Right ventricle myocardium inferior (tissue), 1 donor: ENCODE measurements at places on chromosomes 2 and 18.

DNA sequence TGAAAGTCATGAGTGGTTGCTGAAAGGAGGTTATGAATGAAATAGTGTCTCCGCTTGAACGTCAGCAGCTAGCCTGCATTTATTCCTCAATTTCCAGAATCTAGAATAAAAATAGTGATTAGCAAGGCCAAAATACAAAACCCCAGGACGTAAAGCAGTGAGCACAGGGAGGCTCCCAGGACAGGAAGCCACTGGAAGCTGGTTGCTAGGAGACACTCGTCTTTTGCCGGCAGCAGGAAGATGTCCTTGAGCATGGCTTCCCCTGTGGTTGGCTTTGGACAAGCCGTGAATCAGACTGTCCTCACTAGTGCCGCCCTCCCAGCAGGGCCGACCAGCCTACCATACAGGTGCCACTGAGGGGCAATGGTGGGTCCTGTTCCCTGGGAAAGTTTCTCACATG lies 374.4 kb downstream of the MTX2 start:
- DNase-seq, result no peak

DNA sequence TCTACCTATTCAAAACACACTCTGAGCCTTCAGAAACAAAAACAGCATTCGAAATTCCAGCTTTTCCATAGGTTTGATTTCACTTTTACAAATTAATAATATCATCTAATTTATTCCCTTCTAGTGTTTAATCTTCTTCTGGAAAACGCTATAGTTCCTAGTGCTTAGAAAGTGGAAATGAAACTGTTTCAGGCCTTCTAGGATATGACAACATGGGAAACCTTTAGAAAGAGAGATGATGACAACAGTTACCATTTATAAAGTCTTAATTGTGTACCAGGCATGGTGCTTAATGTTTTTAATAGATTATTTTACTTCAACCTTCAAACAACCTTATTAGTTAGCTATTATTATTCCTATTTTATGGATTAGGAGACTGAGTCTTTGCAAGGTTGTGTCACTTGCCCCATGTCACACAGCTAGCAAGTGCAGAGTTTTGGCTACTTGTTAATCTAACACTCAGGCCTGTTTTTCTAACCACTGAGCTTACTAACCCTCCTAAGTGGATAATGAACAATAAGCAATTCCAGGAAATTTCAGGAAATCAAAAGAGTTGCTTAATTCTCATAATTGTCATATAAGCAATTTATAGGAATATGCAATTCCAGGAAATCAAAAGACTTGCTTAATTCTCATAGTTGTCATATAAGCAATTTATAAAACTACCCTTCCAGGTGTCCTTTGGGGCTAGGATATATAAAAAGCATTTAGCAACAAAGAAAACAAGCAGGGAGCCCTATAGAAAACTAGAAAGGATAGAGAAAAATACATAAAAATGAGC lies 206.0 kb downstream of the ZNF521 start:
- DNase-seq, result no peak

DNA sequence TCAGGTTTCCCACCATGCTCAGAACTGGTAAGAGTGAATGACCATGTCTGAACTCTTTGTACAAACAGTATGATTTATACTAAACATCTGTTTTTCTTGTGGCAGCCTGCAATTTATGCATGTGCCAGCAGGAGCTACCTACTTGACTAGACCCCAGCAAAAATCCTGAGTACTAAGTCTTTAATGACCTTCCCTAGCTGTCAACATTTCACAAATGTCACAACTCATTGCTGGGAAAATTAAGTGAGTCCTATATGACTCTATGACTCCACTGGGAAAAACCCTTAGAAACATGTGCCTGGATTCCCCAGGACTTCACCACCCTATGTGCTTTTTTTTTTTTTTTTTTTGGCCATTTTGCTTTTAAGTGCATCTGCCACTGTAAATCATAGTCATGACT lies 1225.8 kb downstream of the SUCLG1 start:
- no peak for DNase-seq

DNA sequence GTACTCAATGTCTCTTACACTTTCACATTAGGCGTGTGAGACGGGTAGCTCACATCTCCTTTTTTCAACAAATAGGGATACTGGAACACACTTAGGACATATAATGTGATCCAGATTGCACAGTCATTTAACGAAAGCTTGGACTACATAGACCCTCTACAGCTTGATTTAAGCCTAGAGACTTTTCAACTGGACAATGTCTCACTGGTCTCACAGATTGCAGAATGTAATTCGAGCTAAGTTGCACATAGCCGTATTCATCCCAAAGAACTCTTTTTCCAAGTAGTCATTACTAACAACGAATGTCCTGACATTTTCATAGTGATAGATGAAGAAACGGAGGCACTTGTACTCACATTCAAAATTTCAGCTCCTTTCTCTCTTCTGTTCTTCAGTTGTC lies 612.1 kb downstream of the ZEB2 start:
- no peak for DNase-seq

- DNase-seq, result no peak
Measured at GRCh38 chr2:59850554-59850953, 702.9 kb downstream of the BCL11A start.

DNA sequence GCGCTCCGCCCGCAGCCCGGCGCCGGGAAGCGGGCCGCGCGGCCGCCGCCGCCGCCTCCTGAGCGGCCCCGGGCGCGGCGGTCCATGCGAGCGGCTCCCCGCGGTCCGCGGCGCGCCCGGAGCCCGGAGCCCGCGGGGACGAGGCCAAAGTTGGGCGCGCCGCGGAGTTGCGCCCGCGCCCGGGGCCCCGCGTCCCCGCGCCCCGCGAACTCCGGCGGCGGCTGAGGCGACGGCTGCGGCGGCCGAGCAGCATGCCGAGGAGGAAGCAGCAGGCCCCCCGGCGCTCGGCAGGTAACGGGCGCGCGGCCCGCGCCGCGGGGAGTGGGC lies 992 bp downstream of the TSHZ1 start:
- no peak for DNase-seq

DNA sequence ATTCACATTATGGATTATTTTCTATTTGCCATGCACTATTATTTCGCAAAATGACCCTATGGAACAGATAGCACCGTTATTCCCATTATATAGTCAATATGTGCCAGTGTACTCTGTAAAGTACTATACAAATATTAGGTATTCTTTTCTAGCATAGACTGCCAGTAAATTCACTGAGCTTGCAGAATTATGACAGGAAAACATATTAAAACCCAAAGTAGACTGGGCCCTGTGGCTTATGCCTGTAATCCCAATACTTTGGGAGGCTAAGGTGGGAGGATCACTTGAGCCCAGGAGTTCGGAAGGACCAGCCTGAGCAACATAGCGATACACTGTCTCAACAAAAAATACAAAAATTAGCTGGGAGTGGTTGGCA lies 1.1 kb upstream of the DYM start:
- no peak for DNase-seq

- no peak for DNase-seq
Measured at GRCh38 chr18:64809801-64810200, 660.9 kb upstream of the LINC00305 start.

DNA sequence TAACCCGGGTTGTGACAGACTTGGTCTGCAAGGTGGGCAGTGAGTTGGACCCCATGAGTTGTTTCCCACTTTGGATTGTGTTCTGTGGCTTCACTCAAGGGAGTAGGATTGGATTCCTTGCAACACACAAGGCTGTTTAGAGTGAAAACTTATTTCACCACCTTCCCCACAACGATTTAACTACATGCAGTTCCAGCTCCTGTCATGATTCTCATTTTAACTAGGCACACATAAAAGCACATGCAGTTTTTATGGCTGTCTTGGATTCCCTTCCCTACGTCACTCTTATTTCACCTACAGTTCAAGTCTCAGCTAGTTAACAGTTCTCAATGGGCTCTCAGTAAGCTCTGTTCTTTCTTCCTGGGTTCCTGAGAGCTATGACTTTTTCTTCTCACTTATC lies 15.9 kb downstream of the EFEMP1 start:
- DNase-seq, result no peak

- DNase-seq, result no peak
Measured at GRCh38 chr2:180962727-180963314, 17.6 kb upstream of the UBE2E3 start.

- no peak for DNase-seq
Measured at GRCh38 chr2:159832858-159833257, 34.9 kb upstream of the CD302 start.

- no peak for DNase-seq
Measured at GRCh38 chr18:48901145-48902022, 49.4 kb downstream of the SMAD7 start.

- no peak for DNase-seq
Measured at GRCh38 chr2:136651456-136652010, 113.8 kb upstream of the THSD7B start.

DNA sequence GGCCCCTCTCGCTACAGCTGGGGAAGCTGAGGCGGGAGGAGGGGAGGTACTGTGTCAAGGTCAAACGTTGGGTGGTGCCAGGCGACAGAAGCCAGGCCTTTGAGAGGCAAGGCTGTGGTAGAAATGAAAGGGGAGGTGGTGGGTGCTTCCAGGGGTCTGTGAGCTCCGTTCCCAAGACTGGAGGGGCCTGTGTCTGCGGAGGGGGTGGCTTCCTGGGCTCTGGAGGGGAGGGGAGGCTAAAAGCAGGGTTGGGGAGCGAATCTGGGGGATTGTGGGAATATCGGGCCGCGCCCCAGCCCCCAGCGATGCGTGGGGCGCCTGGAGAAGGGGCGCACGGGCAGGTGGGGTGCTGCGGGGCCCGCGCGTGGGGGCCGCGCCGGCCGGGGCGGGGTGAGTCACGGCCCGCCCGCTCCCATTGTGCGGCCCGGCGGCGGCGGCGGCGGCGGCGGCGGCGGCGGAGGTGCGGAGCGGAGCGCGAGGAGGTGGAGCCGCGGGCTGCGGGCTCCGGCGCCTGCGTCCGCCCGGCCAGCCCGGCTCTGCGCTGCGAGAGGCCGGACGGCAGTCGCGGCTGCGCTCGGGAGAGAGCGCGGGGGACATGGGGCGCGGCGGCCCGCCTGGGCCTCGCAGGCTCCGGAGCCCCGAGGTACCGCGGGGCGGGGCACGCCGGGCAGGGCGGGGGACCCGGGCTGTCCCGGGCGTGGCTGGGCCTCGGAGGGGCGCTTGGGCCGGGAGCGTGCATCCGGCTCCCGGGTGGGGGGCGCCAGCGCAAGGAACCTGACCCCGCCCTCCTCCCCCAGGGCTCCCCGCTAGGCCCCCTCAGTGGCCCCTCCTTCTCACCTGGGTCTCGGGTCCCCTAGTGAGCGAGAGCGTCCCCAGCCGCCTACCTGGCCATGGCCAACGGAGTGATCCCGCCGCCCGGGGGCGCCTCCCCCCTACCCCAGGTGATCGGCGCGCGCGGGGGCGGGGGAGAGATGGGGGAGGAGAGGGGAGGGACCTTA lies at the start of gene SLC4A3:
Gene SLC4A3, plus strand, starts transcription at position 528 of the 998 bp plus-strand sequence. Its CDS starts 363 bp downstream, at position 891.
- DNase-seq, result no peak

- DNase-seq, result no peak
Measured at GRCh38 chr2:26170795-26171194, 2.1 kb upstream of the GAREM2 start.

- no peak for DNase-seq
Measured at GRCh38 chr2:76867854-76868253, 654.3 kb downstream of the LRRTM4 start.

DNA sequence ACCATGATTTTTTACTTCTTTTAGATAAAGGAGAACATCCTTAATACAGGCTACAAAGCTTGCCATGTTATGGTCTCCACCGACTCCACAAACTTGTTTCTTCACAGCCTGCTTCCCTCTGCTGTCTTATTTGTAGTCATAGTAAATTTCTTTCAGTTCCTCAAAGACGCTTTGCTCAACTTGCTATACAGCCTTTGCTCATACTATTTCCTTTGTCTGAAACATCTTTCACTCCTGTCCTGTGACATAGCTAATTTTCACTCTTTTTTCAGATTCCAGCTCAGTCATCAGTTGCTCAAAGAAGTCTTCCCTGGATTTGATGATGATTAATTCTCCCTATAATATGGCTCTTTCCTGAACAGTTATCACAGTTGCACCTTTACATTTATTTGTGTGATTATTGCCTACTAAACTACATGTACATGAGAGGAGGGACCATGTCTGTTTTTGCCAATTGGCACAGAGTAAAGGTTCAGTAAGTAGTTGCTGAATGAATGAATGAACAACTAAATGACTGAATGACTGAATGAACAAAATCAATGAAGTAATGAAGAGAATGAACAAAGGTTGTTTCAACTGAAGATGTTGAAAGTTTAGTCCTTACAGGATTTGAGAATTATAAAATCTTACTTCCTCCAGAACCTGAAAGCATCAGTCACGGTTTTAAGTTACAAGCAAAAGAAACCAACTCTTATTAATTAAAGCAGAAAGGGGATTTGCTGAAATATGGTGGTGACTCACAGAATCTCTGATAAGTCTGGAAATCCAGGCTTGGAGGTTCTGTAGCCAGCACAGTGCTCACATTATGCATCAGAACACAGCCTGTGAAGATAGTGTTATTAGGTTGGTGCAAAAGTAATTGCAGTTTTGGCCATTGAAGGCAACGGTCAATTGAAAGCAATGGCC lies 186.4 kb upstream of the FAM98A start:
- DNase-seq, result no peak

GRCh38 chr2:203016716-203017115 lies 2.0 kb downstream of the NBEAL1 start:
- no peak for DNase-seq

- DNase-seq, result peak; percentile 75
Measured at GRCh38 chr2:20640411-20641122, 10.3 kb downstream of the HS1BP3 start.
